ENCODE measurements at places on chromosomes 5 and 9.

DNA sequence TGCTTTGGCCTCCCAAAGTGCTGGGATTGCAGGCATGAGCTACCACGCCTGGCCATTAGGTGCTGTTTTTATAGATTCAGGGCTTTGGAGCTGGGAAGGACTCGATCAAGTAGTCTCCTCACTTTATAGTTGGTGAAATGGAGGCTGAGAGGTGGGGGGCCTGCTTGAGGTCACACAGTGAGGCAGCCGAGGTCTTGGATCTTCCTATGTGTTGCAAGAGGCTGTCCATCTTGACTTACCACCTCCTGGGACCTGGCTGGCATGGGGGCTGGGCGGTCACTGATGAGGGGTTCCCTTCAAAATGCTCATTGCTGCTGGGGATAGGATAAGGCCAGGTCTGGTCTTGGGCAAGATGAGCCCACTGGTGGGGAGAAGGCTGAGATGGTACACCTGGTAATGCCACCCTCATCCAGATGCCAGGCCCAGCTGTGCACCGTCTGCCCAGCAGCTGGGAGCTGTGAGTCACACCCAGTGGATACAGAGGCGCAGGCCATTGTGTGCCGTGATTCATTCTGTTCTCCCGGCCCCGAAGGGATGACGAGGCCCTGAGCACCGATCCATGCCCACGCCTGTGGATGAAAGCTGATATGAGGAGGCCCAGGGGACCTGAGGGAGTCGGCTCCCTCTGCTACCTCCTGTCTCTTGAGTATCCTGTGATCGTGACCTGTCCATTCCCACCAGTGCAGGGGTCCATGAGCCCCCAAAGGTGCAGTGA is 10.5 kb upstream of the NDST1 start:
- DNase-seq, result no peak

- peak; percentile 96 for DNase-seq
Observed at GRCh38 chr5:36690041-36690961, 83.9 kb downstream of the SLC1A3 start.

- peak; percentile 78 for DNase-seq
Observed at GRCh38 chr5:134070725-134071613, 43.5 kb upstream of the TCF7 start.

- peak; percentile 58 for DNase-seq
Observed at GRCh38 chr5:147391781-147392180, 118.1 kb downstream of the DPYSL3 start.

GRCh38 chr9:6109986-6110385 is 94.6 kb upstream of the RANBP6 start:
- DNase-seq, result no peak

DNA sequence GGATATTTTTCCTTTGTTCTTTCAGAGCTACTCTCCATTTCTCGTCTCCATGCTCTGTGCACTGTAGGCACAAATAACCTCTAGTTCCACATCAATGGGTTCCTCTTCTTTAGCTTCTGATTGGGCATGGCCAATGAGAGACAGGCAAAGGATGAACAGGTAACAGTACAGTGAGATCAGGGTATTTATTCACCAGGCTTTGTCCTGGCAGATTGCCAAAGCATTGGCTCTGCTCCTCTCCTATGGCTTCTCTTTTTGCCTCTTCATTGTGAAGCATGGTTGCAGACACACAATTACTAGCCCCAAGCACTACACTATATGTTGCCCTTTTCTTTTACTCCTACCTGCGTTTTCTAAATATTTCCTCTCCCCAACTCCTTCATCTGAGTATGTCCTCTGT is 215.1 kb upstream of the ARRDC3 start:
- DNase-seq, result no peak

- DNase-seq, result no peak
Observed at GRCh38 chr5:151427258-151427657, 20.1 kb upstream of the SLC36A1 start.

GRCh38 chr5:17852111-17852510 is 217.9 kb downstream of the TAF11L14 start:
- no peak for DNase-seq

- DNase-seq, result no peak
Observed at GRCh38 chr5:131532031-131532640, 102.9 kb downstream of the RAPGEF6 start.

GRCh38 chr5:174514325-174514724 is 210.1 kb upstream of the MSX2 start:
- no peak for DNase-seq

DNA sequence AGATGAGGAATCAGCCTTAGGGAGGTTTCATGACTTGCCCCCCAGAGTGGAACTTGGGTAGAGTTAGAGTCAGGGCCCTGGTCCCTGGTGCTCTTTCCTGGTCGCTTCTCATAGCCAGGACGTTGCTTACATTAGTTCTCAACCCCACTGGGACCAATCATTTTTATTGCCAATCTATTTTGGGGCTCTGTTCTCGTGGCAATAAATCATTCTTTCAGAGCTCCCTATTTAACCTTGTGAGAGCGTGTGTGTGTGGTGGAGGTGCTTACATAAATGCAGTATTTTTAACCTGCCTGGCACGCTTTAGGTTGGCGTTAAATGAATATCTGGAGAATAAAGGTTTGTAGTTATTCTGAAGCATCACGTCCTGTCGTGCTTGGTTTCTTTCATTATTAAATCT is 4.1 kb downstream of the TRIO start:
- DNase-seq, result no peak

DNA sequence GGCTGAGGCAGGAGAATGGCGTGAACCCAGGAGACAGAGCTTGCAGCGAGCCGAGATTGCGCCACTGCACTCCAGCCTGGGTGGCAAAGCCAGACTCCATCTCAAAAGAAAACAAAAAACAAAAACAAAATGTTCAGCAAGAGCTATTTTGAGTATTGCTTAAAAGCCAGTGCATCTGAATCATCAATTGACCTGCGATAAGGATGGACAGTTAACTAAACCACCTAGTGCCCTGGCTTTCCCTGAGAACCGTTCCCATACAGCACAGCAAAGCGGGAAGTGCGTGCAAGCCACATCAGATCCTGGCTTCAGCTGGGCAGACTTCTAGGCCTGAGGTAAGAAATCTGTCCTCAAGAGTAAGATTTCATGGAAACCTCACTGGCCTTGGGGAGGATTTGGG is 2.7 kb downstream of the DYNC2I2 start:
- no peak for DNase-seq

DNA sequence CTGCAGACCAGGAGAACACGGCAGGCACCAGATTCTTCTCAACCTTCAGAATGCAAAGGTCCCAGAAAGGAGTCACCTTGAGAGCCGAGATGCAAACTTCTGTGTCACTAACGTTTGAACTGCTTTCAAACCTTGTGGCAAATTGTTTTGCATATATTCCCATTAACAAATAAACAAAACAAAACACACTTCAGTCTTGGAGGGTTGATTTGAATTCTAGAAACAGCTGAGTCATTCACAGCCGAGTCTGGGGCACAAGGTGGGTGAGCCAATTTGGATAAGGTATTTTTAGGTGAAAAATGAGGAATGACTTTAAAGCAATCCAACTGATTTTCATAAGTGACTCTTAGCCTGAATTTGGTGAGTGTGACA is 38.8 kb upstream of the ANKRD33B start:
- DNase-seq, result no peak

GRCh38 chr5:150000990-150001659 is 586 bp downstream of the HMGXB3 start:
- DNase-seq, result peak; percentile 71

DNA sequence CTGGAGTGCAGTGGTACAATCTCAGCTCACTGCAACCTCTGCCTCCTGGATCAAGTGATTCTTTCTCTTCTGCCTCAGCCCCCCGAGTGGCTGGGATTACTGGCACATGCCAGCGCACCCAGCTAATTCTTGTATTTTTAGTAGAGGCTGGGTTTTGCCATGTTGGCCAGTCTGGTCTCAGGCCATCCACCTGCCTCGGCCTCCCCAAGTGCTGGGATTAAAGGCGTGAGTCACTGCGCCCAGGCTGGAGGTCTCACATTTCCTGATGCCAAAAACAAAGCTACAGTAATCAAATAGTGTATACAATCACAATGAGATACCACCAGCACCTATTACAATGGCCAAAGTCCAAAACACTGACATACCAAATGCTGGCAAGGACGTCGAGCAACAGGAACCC is 51.1 kb downstream of the TTLL11 start:
- DNase-seq, result no peak

DNA sequence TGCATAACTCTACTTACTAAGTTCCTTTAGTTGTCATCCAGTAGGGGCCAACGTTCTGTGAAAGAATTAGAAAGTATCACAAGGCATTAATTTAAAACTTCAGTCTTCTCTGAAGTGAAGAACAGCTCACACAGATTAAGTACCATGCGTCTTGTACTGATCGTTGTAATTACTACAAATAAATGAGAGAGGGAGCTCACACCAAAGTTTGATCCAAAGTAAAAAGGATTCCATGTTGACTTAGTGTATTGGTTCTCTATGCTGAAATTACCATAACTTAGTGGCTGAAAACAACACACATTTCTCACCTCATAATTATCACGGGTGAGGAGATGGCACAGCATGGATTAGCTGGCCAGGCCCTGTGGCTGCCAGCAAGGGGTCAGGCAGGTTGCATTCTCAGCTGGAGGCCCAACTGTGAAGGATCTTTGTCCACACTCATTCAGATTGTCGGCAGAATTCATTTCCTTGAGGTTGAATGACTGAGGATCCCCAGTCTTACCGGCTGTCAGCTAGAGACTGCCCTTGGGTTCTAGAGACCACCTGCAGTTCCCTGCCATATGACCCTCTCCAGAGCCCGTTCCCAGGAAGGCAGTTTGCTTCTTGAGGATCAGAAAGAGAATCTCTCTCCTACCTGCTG is 169.1 kb downstream of the YTHDC2 start:
- DNase-seq, result peak; percentile 52

GRCh38 chr5:41598011-41598410 is 87.6 kb upstream of the PLCXD3 start:
- no peak for DNase-seq

GRCh38 chr9:123349033-123349432 is 7.0 kb upstream of the CRB2 start:
- no peak for DNase-seq

DNA sequence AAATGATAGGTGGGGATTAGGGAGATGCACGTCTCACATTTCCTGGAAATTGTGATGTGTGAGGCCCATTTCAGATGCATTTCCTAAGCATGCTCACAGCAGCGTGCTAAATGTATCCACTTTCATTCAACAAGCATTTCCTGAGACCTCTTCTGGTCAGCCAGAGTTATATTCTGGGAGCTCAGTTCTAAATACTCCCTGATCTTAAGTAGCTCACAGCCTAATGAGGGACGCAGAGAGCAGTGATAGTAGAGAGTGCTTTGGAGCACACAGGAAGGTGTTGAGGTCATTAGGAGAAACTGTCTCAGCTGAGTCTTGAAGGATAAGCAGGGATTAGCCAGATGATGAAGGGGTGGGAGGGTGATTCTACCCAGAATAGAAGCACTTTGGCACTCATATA is 46.2 kb upstream of the FSD1L start:
- peak; percentile 23 for DNase-seq

DNA sequence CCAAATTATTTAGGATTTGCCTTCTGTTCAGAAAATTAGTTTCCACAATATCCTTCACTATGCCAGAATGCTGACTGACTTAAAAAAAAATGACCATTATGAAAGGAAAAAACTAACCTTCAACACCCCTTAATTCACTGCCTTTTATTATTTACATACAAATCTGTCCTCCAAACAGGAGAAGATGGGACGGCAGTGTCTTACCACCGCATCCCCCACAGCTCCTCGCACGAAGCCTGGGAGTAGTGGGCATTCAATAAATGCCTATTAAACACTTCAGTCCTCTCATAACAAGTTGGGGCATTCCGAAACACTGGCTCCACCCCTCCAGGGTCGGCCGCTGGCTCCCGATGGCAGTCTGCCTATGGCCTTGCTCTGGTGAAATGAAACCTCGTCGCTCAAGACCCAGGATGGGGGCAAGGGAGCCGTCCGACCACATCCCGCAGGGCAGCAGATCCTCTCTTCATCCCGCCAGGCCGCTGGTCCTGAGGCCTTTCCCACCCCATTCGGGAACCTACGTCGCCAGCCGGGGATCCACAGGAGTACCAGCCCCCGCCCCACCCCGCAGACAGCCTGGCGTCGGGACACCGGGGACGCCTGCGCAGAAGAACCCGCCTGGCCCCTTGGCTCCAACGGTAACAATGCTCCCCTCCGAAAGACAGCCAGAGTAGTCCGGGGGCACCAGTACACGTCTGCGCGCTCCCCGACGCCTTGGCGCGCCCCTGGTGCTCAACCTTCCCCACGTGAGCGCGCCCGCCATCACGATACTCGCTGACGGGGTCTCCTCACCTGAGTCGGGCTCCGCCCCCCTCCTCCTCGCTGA is 613 bp downstream of the ZBTB5 start:
- peak; percentile 76 for DNase-seq

- DNase-seq, result no peak
Observed at GRCh38 chr9:124180557-124180956, 77.2 kb upstream of the NEK6 start.

DNA sequence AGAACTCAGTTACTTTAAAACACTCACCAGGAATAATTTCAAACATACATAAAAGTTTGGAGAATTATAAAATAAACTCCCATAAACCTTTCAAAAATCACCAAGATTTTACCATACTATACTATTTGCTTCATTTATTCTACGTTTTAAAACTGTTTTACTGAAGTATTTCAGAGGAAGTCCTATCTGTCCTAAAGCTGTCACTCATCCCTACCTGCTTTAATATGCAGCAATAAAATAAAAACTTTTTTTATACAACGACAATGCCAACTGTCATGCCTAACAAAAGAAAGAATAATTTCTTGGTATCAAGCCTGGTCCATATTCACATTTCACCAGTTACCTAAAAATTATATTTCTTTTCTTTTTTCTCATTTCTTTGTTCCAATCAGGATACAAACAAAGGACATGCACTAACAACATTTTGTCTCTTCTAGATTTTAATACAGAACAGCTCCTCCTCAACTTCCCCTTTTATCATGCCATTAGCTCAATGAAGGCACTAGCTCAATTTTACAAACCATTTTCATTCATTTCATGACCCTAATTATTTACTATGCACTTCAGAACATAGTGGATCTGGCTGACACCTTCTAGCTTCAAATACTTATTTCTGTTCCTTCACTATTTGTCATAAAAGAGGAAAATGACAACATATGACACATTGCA is 135.2 kb downstream of the GNAQ start:
- DNase-seq, result no peak

DNA sequence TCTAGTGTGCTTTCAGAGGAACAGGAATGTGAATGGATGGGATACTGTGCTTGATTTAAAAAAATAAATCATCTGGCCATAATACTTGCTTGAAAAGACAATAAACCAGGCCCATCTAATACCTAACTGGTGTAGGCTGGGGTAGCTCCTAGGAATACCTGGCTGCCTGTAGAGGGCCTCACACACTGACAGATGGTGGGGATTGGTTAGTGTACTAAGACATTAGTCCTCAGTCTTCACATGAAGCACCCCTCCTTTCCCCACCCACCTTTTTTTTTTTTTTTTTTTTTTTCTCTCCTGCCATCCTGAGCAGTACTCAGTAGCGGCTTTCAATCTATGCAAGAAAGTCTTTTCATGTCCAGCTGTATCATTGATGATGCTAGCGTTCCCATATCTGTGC is 130.5 kb downstream of the ADGRV1 start:
- peak; percentile 52 for DNase-seq

DNA sequence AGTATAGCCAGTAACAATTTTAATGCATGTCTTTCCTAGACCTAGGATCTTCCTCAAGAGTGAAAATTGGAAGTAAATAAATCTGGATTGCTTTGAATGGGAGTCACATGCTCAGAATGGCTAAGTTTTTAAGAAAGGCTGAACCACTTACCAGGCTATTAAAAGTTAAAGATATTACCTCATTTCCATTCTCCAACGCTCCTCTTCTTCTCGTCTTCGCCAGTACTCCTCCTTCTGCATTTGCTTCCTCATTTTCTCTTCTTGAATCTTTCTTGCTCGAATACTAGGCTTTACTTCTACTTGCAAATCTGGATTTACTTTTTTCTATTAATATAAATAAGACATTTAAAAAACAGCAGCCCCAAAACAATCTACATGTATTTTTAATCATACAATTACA is 49.6 kb downstream of the ZFR start:
- no peak for DNase-seq
